ENCODE measurements at places on chromosomes 3 and 15.

- ATAC-seq: no peak
Measured at GRCh38 chr3:30752491-30752890, 142.0 kb downstream of the GADL1 start.

- ATAC-seq: no peak
Measured at GRCh38 chr3:27633224-27633545, 88.9 kb downstream of the EOMES start.

DNA sequence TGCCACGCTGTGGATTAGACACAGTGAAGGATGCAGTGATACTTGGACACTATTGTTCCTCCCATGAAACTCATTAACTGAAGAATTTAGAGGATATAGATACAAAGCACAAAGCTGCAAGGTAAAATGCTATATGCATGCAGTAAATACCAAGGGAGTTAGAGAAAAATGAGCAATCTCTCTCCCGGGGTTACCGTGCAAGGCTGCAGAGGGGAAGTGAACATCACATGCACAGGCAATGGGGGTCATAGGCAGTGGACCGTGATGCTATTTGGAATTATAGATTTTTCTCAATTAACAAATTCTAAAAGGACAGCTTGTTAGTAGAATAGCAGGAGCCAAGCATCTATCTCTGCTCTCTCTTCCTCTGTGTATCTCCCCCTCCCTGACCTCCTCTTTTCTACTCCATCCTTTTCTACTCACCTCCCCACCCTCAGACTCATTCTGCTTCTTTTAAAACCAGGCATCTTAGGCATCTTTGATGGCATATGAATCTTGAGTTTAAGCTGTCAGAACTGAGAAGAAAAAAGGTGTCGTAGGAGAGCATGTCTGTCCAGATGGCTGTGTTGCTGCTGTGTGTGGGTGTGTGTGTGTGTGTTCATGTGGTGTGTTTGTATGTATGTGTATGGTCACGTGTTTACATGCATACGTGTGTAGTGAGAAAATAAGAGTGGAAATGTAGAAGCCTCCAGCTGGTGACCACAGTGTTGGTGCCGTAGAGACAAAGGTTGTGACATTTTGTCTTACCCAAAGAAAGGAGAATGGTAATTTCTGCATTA lies 339.0 kb downstream of the EPHB1 start:
- no peak for ATAC-seq

GRCh38 chr15:89200182-89200581 lies 21.2 kb downstream of the RLBP1 start:
- no peak for ATAC-seq

GRCh38 chr15:74239051-74239705 lies 3.1 kb downstream of the CCDC33 start:
- peak; percentile 12 for ATAC-seq

GRCh38 chr3:126394179-126394976 lies at the start of gene CFAP100:
Gene CFAP100 (plus strand): TSS chr3:126394909. CDS start chr3:126396001, 1,092 bp downstream.
- no peak for ATAC-seq

- ATAC-seq: no peak
Measured at GRCh38 chr3:138468886-138469285, 34.5 kb downstream of the ESYT3 start.

- no peak for ATAC-seq
Measured at GRCh38 chr15:61736790-61737189, 323.5 kb downstream of the VPS13C start.

DNA sequence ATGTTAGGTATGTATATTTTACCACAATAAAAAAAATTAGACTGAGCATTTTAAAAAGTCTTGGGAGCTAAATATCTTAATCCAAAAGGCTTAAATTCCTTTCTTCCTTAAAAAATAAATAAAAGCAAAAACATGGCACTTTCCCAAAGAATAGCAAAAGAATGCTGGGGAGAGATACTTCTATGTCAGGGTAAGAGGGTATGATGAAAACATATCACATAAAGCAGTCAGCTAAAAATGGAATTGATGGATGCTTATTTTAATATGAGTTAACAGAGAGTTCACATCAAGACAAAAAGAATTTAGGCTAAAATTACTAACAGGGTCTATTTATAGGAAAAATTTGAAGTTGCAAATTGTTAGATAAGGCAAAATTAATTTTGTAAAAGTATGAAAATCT lies 141.0 kb downstream of the MYLK start:
- ATAC-seq: peak; percentile 26

GRCh38 chr3:150203273-150203672 lies 204.8 kb upstream of the TSC22D2 start:
- no peak for ATAC-seq

GRCh38 chr3:158918008-158918407 lies 116.2 kb downstream of the MFSD1 start:
- ATAC-seq: peak; percentile 98

- ATAC-seq: no peak
Measured at GRCh38 chr15:36499412-36500389, 79.7 kb upstream of the CDIN1 start.

- ATAC-seq: no peak
Measured at GRCh38 chr15:81296673-81297072, 27.3 kb downstream of the STARD5 start.

All from SK-N-SH treated with all-trans-retinoic acid at 6 μM for 48 hours (cell line).